Activated T-helper 1 cell treated with anti-CD3 and anti-CD28 coated beads, Interleukin-2, amount 50 U/mL, for 16 hours (primary cell): ENCODE measurements at places on chromosomes 2 and 18.

DNA sequence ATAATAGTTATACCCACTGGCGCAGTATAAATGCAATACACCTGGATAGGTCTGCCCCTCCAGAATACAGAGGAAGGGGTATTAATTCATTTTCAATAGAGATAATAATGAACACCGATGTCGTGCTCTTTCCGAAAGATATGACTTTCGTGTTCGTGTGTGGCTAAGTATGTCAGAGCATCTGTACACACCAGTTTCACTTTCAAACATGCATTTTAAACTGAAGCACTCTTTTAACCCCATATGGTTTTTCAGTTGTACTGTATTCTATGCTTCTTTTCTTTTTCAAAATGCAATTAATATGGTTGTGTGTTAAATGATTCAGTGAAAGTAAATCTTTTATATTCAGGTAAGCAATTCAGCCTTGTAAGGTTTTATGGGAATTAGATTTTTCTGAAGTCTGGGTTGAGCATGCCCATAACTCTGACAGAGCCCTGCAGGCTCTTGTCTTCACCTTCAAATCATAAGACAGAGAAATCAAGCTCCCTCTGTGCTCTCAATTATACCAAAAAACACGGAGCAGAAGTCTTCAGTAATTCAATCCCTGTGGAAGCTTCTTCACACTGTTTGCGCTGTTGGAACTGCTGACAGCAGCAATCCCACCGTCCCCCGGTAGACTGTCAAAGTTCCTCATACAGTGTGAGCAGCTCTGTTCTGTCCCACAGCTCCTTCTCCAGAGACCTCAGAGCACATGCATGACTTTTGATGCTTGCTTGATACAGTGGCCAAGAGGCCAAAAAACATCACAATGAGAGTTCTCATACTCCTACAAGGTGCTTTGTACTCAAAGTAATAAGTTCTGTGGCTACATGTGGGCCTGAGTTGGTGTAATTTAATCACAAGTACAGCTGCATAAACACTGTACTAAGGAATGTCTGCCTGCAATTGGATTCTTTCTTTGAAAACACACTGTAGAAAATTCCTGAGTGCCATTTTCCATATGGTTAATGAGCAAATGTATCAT lies 186.8 kb downstream of the ZNF521 start:
- DNase-seq = no peak

DNA sequence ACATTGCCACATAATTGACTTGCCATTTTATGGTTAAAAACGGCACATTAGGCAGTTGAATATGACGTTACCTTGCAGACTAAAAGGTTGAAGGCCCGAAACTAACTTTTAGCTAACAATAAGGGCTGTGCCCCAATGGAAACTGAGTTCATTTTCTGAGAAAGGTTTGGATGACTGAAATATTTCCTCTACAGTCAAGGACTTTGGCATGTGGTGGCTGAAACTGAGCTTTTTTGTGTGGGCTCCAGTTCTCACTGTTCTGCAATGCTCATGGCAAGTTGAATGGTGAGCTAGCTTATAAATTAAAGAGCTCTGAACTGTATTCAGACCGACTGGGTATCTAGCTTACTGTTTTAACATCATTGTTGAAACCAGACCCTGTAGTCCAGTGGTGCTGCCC lies 23.8 kb upstream of the TXNDC2 start:
- DNase-seq = no peak

DNA sequence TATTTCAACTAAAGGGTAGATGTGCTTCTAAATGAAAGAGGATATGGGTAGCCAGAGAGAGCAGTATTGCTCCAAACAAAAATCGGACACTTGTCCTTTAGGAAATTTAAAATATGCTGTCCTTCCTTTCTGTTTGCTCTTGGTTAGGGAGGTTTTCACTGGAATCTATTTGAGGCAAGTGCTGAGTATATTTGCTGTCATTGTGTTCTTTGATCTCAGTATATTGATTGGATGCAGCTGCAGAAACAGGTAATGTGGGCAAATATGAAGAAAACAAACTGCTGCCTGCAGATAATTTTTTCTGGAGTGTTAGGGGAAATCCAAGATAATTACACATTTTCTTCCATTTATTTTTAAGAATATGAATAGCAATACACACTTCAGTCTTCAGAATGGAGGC lies 410.2 kb downstream of the NCKAP5 start:
- no peak for DNase-seq

DNA sequence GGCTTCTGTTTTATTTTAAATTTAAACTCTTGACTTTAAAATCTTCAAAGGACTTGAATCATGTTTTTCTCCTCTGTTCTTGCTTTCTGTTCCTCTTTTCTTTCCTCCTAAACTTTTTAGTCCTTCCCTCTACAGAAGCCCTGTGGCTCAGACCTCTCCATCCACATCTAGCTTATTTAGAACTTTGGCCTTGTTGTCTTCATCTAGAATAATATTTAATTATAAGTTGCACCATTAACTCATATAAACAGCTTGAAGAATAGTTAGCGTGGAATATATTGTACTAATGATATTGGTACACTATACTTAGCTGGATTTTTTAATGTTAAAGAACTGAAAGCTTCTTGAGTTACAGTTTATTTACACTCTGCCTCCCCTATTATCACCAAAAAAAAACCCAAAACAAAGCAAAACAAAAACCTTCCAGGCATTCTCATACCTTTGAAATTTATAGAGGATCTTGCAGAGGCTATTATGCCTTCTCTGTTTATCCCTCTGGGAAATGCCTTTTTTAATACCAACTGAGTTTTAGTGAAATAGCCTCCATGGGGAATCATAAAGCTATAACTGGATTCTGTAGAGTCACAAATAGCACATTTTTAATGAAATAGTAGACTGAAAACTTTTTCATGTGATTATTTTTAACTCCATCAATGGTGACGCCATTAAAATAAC lies 9.2 kb upstream of the CCDC141 start:
- DNase-seq = no peak

DNA sequence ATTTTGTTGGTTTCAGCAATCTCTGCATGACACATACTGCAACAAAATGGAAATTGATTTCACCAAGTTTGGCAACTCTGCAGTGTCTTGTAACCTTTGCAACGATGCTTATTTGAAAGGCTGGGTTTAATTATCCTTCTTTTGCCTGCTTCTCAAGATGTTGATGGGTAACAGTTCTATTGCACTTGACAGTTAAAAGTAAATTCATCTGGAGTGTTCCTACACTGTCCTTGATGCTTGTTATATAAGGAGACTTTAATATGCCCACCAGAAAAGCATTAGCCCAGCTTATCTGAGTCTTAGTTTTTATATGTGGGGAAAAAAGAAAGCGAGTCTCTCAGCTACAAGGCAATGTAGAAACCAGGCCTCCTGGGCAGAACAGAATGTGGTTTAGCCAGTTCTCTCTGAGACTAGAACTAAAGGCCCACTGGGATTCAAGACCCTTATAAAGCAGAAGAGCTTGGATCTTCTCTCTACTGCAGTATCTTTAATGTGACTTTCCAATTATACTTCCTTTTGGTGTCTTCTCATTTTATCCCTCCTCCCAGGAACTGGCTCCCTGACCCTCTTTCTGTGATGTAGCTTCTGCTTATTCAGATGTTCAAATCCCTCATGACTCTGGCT lies 106.8 kb upstream of the LYPD6 start:
- DNase-seq = no peak

- no peak for DNase-seq
Measured at GRCh38 chr2:227366769-227367426, 12.2 kb downstream of the TM4SF20 start.
